ENCODE measurements at places on chromosomes 3 and 15. TPM values are rescaled to one million over a fixed set of nuclear protein-coding genes. Genes with fewer than 3 reads are reported as not detected.

DNA sequence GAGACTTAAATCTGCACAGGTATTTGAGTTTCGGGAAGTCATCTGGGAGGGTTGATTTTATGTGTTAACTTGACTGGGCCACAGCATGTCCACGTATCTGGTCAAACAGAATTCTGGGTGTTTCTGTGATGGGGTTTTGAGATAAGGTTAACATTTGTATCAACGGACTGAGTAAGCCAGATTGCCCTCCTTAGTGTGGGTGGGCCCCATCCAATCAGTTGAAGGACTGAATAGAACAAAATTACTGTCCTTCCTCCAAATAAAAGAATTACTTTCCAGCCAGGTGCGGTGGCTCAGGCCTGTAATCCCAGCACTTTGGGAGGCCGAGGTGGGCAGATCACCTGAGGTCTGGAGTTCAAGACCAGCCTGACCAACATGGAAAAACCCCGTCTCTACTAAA is 399.3 kb downstream of the MAGI1 start:
- no peak for DNase-seq

DNA sequence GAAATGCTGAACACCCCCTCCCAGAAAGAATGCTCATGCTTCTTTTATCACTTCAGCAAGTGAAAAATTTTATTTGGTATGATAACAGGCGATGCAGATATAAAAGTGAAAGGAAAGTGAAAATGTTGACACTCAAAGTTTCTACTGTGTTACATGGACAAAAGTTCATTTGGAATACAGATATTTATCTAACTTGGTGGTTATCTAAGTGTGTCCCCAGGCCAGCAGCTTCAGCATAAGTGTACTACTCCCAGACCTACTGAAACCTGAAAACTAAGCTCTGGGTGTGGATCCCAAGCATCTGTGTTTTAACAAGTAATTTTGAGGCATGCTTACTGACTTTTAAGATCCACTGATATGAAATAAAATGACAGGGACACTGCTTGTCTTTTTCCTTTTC is 157.1 kb upstream of the BCHE start:
- DNase-seq: no peak

- DNase-seq: no peak
Measured at GRCh38 chr3:172647823-172648222, 63.0 kb downstream of the NCEH1 start.

DNA sequence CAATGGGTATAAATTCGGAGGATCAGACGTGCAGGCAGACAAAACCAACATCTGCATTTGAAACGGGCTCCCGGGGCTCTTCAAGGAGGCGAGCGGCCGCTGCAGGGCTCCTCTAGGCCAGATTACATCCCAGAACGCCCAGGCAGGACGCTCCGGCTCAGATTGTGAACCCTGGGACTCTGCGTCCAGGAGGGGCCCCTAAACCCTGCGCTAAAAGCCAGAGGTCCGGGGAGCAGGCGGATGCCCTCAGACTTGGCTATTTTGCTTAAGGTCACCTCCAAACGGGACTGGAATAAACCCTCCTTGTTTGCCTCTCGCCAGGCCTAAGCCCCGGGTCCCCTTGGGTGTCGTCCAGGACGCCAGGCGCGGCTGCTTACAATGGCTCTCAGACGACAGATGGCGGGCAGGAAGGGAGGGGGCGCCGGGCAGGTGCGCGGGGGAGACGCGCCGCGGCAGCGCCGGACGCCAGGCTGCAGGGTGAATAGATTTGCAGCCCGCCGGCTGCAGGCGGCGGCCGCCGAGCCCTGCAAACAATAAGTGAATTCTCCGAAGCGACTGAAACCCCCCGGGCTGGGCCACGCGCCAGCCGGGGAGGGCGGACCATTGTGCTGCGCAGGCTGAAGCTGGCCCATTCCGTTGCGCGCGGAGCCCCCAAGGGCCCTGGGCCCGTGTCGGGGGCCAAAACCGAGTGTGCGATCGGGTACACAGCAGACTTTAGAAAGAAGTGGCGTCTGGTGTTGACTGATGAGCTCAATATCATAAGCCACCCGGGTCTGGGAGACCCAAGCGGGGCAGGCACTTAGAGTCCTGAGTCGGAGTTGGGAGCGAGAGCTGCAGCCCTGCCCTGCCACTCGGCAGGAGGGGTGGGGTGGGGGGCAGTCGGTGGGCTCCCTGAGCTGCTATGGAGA is 32.3 kb upstream of the AMOTL2 start:
- DNase-seq: no peak

DNA sequence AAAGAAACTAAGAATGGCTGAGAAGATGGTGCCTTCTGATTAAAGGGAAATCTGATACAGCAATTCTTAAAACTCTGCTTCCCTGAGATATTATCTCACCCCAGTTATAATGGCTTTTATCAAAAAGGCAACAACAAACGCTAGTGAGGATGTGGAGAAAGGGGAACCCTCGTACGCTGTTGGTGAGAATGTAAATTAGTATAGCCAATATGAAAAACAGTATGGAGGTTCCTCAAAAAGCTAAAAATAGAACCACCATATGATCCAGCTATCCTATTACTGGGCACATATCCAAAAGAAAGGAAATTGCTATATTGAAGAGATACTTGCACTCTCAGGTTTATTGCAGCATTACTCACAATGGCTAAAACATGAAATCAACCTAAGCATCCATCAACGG is 65.1 kb downstream of the GOLIM4 start:
- no peak for DNase-seq

GRCh38 chr3:170327040-170327808 is 30.3 kb upstream of the SKIL start:
- DNase-seq: no peak

GRCh38 chr3:16482770-16483531 is 30.5 kb downstream of the RFTN1 start:
- DNase-seq: no peak

GRCh38 chr15:83207660-83208366 is at the start of gene HDGFL3:
Gene HDGFL3, minus strand, starts transcription at chr15:83207823. Its CDS starts 409 bp downstream, at chr15:83207414.
- DNase-seq: peak; percentile 29

GRCh38 chr15:99514306-99514705 is 51.5 kb upstream of the MEF2A start:
- no peak for DNase-seq

- no peak for DNase-seq
Measured at GRCh38 chr15:90808517-90809235, 59.7 kb upstream of the FURIN start.

GRCh38 chr15:68407886-68408881 is 23.8 kb downstream of the ITGA11 start:
- no peak for DNase-seq

DNA sequence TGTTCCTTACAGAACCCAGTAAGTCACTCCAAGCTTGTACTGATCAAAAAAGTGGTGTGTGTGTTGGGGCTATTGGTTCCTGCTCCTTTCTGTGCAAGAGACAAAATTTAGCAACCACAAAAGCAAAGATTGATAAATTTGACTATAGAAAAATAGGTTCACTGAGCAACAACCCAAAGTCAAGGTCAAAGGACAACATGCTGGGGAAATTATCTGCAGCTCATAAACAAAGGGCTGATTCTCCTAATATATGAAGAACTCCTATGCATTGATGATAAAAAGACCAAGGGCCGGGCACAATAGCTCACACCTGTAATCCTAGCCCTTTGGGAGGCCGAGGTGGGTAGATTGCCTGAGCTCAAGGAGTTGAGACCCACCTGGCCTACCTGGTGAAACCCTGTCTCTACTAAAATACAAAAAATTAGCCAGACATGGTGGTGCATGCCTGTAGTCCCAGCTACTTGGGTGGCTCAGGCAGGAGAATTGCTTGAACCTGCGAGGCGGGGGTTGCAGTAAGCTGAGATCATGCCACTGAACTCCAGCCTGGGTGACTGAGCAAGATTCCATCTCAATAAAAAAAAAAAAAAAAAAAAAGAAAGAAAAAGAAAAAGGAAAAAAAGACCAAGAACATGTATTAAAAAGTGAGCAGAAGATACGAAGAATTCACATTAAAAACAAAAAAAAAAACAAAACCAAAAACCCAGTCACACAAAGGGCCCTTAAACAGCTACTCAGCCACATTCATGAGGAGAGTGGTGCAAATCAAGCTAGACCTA is 29.8 kb downstream of the PPCDC start:
- DNase-seq: no peak

- no peak for DNase-seq
Measured at GRCh38 chr3:143902210-143902609, 53.9 kb upstream of the SLC9A9 start.

GRCh38 chr3:84566256-84566655 is 392.5 kb upstream of the CADM2 start:
- no peak for DNase-seq

GRCh38 chr3:59573911-59574310 is 524.1 kb upstream of the CFAP20DC start:
- DNase-seq: peak; percentile 82

GRCh38 chr15:34214135-34214534 is 4.2 kb upstream of the KATNBL1 start:
- no peak for DNase-seq

DNA sequence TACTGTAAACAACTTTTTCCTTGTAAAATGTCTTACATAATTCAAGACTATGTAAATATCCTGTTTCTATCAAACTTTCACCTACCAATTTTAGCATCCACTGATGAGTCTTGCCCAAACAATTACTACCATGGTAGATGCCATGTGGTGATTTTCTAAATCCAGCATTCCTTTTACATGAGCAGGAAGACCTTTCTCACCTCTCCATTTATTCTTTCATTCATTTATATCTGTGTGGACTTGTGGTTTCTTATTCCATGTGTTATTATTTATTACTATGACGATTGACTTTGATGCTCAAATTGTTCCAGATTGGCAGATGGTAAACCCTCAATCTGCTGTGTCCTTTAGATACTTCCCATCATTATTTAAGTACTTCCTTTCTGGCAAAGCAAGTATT is 62.4 kb downstream of the IFT57 start:
- DNase-seq: peak; percentile 75

GRCh38 chr15:92118162-92118935 is 264.8 kb downstream of the SLCO3A1 start:
- DNase-seq: peak; percentile 45

GRCh38 chr3:152210697-152211096 is 58.0 kb upstream of the MBNL1 start:
- DNase-seq: no peak

- no peak for DNase-seq
Measured at GRCh38 chr3:549636-550035, 353.1 kb downstream of the CHL1 start.

GRCh38 chr3:13272831-13273603 is 147.1 kb downstream of the NUP210 start:
- DNase-seq: no peak

DNA sequence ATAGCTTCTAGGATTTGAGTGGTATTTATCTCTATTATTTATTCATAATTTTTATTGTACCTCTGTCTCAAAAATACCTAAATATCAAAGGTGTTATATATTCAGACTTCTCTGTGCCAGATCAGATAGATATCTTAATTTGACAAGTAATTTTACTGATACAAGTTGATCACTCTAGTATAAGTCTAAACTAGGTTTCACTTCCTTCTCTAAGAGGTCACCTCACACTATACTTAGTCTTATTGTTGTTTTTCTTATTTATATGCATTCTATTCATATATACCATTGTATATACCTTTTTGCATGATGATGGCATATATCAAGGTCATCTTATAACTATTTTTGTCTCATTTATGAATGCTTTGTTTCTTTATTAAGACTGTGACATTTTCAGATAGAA is 26.4 kb upstream of the HGD start:
- no peak for DNase-seq

Gene NLGN1
- 0.91 TPM for total RNA-seq

Gene FANCD2OS
- not detected for total RNA-seq

Gene SLC24A5
- total RNA-seq: not detected

Gene PSTPIP1
- not detected for total RNA-seq

Gene ILDR1
- not detected for total RNA-seq

Gene RARB
- total RNA-seq: 0.29 TPM
